ENCODE measurements at places on chromosomes 11 and 22. TPM values are rescaled to one million over a fixed set of nuclear protein-coding genes. Genes with fewer than 3 reads are reported as not detected.

GRCh38 chr11:407651-408123 lies 7.1 kb downstream of the SIGIRR start:
- no peak for DNase-seq

DNA sequence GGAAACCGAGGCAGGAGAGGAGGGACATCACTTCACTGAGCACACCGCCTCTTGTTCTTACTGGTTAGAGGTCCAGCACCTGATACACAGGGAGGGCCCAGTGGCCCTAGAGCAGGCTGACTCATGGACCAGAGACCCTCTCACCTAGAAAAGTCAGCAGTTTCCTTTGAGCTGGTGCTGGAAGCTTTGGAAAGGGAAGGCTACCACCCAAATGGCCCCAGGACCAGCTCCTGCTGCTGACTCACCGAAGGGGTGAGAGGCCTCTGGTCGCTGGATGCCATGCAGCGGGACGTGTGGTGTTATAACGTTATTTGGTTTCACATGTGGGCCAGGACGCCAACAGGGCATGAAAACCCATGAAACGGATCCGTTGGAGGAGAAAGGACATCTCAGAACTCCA lies 3.8 kb downstream of the NADSYN1 start:
- no peak for DNase-seq

GRCh38 chr11:74749127-74749964 lies 697 bp downstream of the RNF169 start:
- peak; percentile 47 for DNase-seq

- no peak for DNase-seq
Measured at GRCh38 chr11:72546866-72547265, 112.5 kb upstream of the CLPB start.

DNA sequence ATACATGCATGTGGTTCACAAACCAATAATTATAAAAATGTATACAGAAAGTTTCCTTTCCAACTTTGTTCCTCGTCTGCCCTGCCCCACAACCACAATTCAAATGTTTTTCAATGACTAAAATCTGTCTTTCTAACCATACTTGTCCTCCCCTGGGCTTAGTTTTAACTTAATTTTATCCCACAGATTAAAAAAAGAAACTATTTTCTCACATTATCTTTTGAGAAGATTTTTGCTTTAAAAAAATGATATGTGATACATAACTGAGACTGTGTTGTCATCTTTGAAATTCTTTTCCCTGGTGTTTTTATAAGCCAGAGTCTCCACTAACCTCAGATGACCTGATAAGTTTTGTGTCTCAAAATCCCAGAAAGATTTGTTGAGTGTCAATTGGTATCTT lies 79.0 kb downstream of the FDX1 start:
- no peak for DNase-seq

DNA sequence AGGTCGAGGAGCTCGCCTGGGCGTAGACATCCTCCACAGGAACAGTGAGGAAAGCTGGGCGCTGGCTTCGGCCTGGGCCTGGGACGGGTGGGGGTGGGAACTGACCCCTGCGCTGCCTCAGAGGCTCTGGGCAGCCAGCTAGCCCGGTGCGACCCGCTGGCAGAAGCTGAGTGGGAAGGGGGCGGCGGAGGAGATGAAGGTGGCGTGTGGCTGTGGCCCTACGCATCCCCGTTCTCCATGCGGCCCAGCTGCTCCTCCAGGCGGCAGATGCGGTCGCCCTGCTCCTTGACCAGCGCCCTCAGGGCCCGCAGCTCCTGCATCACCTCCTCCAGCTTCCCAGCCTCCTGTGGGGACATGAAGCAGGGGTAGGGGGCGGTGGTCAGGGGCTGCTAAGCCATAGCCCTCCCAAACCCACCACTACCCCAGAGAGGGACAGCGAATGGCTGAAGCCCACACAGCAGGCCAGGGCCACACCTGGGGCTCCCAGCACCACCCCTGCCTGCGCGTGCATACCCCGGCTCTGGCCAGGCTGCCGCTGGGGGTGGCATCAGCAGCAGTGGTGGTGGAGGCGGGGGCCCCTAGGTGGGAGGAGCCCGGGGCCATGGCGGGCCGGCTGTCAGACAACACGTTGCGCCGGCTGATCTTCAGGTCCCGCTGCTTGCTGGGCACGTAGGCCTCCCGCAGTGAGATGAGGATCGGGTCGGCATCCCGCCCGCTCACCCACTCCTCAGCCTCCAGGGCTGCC lies 848 bp upstream of the PTPRCAP start:
- DNase-seq, result no peak

BSCL2 gene
- 38.0 TPM for polyA plus RNA-seq

- no peak for DNase-seq
Measured at GRCh38 chr22:22604326-22605073, 39.9 kb upstream of the GGTLC2 start.

FERMT3 gene
- 13.2 TPM for polyA plus RNA-seq

DNA sequence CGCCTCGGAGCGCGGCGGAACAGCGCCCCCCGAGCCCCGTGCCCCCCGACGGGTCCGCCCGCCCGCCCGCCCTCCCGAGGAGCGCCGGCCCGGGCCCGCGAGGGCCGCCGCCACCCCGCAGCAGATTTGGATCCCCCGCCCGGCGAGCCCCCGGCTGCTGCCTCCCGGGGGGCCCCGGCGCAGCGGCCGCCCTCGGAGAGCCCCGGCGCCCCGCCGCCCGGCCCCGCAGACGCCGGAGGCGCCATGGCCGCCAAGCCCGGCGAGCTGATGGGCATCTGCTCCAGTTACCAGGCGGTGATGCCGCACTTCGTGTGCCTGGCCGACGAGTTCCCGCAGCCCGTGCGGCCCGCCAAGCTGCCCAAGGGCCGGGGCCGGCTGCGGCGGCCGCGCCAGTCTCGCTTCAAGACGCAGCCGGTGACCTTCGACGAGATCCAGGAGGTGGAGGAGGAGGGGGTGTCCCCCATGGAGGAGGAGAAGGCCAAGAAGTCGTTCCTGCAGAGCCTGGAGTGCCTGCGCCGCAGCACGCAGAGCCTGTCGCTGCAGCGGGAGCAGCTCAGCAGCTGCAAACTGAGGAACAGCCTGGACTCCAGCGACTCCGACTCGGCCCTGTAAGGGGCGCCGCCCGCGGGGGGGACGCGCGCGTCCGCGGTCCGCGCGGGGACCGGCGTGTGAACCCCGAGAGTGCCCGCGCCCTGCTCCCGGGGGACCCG lies 380 bp downstream of the C11orf96 start:
- no peak for DNase-seq

SMDT1 gene
- polyA plus RNA-seq, result 118 TPM

GLYATL1 gene
- polyA plus RNA-seq, result 4.2 TPM

- no peak for DNase-seq
Measured at GRCh38 chr11:121109471-121109870, 8.4 kb downstream of the TECTA start.

CARS1 gene
- 28.4 TPM for polyA plus RNA-seq

GRCh38 chr11:19679952-19680828 lies 32.4 kb upstream of the NAV2 start:
- DNase-seq, result peak; percentile 83

DNA sequence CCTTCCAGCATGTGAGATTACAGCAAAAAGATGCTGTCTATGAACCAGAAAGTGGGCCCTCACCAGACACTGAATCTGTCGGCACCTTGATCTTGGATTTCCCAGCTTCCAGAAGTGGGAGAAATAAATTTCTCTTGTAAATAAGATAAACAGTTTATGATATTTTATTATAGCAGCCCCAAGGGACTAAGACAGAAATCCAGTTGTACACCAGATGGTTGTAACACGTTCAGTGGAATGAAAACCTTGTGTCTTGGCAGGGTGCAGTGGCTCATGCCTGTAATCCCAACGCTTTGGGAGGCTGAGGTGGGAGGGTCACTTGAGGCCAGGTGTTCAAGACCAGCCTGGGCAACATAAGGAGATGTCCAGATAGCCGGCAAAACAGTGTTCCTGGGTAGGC lies 61.8 kb downstream of the MCHR1 start:
- no peak for DNase-seq

TPBGL gene
- 0.29 TPM for polyA plus RNA-seq

GRCh38 chr11:106397787-106398501 lies 320.5 kb downstream of the AASDHPPT start:
- no peak for DNase-seq

ACRV1 gene
- 1.3 TPM for polyA plus RNA-seq

PKP3 gene
- 17.4 TPM for polyA plus RNA-seq

GRCh38 chr22:27795696-27796517 lies 5.6 kb downstream of the MN1 start:
- DNase-seq, result no peak

GRCh38 chr11:87421422-87421821 lies 383.7 kb downstream of the TMEM135 start:
- peak; percentile 58 for DNase-seq

GRCh38 chr11:127950162-127950561 lies 637.2 kb downstream of the ETS1 start:
- no peak for DNase-seq

All from right lung (tissue), 10 donors.